ENCODE measurements at places on chromosomes 16 and 17.

- DNase-seq = no peak
Observed at GRCh38 chr16:49625311-49626065, 230.4 kb downstream of the ZNF423 start.

DNA sequence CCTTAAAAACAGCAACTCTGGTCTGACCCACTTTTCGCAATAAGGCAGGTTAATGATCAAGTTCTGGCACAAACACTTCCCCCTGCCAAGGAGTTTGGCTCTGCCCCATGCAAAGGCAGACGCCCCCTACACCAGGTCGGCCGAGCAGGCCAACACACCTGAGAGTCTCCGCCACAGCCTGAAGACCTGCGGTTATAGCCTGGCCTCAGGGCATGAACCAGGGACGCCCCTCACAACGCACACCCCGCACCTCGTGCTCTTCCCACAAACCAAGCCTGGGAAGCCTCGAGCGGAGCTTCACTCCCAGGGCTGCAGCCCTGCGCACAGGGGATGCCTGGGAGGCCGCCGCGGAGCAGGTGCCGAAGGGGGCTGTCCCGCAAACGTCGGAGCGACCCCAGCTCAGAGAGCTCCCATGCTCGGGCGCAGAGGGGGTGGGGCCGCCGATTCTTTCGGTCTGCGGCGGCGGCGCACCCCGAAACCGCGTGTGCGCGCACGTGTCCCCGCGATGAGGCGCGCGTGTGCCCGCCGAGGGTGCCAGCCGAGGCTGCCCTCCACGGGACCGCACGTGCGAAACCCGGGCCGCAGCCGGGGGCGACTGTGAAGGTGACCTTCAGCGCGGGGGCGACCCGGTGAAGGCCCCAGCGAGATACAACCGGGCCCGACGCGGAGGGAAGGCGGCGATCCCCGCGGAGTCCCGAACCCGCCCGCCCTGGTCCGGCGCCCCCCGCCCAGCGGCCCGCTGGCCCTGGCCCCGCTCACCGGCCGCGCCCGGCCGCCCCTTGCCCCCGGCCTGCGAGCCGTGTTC, 559 bp downstream of the CLUH start:
- peak; percentile 33 for DNase-seq

GRCh38 chr16:67541391-67542263, 13.0 kb downstream of the RIPOR1 start:
- no peak for DNase-seq

DNA sequence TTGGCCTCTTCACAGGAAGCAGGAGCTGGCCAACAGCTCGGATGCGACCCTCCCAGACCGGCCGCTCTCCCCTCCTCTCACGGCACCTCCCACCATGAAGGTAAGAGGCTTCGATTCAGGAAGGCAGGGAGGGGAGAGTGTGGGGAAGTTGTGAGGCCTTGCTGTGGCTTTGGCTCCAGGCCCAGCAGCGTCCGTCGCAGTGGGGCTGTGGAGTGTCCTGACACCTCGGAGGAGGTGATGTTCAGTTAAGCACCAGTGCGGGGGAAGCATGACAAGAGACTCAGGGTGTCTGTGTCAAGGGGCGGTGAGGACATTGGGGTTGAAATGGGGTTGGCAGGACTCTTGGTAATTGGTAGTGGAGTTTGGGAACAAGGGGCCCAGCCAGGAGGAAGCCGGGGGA, 109.0 kb downstream of the RAP1GAP2 start:
- no peak for DNase-seq

GRCh38 chr16:57938936-57939871, 31.7 kb downstream of the CNGB1 start:
- DNase-seq = no peak

- DNase-seq = no peak
Observed at GRCh38 chr17:14332331-14332730, 31.4 kb downstream of the HS3ST3B1 start.

DNA sequence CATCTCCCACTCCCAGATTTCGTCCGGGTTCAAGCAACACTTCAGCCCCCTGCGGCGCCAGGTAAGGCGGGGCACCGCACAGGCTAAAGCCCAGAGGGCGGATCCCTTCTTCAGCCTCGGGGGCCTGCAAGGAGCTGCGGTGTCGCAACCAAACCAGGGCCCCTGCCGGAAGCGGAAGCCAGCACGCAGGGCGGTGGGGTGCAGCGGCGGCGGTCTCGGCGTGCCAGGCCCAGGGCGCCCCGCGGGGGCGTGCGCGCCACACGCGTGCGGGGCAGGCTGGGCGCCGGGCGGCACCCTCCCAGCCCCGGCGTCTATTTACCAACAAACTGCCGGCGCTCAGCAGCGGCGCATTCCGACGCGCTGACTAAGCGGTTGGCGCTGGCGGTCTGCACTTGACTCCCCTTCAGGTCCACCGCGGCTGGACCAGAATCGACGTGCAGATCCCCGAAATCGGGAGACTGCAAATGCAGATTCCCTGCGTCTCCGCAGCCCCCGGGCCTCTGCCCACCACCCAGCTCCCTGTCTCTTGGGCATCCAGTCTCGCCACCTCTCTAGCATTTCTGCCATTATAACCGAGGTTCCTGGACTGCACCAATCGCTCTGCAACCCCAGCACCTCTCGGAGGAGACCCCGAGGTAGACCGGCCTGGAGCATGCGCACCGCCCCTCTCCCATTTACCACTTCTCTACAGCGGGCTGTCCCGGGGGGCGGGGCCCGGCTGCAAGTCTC, 421 bp upstream of the DLX4 start:
- peak; percentile 78 for DNase-seq

DNA sequence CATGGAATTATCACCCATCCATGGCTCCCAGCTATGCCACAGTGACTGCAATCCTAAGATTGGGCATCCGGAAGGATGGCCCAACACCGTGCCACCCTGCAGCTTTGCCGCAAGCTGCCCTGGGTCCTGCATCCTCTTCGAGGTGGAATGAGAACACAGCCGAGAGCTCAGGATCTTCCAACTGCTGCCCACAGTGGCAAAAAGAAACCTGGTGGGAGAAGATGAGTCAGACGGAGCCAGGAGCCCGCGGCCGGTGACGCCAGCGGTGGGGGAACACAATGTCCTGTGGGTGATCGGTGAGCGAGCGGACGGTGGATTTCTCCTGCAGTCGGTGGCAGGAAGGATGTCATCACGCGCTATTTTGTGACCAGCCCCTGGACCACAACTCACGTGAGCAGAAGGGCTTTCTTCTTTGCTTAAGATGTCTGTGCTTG, 20.1 kb downstream of the CD7 start:
- DNase-seq = peak; percentile 94

GRCh38 chr17:74522381-74523105, 8.7 kb downstream of the CD300LB start:
- no peak for DNase-seq

DNA sequence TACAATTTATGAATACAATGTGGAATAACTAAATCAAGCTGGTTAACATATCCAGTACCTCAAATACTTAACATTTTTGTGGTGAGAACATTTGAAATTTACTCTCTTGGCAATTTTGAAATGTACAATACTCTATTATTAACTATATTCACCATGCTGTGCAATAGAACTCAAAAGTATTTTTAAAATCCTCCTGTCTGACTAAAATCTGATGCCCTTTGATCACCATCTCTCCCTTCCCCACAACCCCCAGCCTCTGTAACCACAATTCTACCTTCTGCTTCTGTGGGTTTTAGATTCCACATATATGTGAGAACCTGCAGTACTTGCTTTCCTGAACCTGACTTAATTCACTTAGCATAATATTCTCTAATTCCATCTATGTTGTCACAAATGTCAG, 71.6 kb upstream of the ALOX12 start:
- DNase-seq = no peak

- no peak for DNase-seq
Observed at GRCh38 chr17:12222392-12222791, 201.7 kb downstream of the MAP2K4 start.

DNA sequence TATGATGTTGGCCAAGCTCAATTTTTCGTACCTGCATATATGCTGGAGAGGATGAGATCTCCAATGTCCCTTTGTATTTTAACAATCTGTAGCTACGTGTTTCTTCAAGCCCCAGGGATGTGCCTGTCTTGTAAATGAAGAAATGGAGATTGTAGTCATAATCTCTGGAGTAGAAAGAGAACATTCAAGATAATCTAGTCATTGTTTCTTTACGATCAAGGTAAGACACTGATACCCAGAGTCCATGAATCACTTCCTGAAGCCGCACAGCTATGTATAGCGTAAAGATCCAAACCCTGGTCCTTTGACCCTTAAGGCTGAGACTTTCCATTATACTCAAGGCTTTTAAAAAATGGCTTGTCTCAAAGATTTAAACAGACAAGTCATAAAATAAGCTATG, 205.5 kb downstream of the HS3ST3B1 start:
- DNase-seq = no peak

- peak; percentile 35 for DNase-seq
Observed at GRCh38 chr17:49910094-49910857, 58.7 kb upstream of the DLX4 start.

DNA sequence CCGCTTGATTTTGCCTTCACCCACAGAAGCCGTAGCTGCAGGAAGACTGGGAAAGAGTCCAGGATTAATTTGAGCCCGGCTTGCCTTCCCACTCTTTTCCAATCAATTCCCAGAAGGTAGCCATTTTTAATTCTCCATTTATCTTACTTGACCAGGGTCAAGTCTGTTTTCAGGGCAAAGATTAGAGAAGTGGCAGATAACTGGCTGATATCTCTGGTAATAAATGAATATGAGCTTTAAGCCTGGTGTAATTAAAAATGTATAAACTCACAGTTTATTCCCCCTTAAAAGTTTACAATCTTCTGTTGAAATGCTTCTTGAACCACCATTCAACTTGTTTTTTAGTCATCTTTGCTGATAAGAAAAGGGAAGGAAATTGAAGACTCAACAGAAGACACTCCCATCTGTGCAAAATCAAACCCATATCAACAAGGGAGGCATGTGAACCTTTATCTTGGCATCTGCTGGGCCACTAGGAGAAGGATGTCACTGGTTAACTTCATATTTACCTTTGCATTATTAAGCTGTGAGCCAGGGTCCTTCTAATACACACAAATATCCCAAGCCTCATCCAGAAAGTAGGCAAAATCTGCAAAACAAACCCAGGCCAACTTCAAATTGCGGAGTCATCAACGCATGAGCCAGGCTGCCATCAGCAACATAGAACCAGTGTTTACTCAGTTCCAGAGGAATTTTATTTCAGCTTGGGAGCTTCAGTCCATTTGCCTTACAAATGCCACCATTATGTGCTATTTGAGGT, 314.6 kb upstream of the MAF start:
- no peak for DNase-seq

DNA sequence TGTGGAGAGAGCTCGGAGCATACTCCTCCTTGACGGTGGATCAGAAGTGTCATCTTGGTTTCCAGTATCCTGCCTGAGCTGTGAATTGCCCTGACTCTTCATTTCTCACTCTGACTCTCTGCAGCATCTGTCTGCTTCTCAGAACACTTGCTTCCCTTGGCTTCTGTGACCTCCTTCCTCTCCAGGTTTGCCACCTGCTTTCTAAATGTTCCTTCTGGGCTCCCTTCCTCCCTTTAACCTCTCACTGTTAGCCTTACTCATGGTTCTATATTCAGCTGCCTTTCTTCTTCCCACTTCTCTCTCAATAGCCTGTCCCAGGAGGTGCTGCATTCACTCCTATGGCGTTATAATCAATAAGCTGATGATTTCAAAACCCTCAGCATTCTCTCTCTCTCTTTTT, 11.2 kb upstream of the PRKAR1A start:
- DNase-seq = no peak

DNA sequence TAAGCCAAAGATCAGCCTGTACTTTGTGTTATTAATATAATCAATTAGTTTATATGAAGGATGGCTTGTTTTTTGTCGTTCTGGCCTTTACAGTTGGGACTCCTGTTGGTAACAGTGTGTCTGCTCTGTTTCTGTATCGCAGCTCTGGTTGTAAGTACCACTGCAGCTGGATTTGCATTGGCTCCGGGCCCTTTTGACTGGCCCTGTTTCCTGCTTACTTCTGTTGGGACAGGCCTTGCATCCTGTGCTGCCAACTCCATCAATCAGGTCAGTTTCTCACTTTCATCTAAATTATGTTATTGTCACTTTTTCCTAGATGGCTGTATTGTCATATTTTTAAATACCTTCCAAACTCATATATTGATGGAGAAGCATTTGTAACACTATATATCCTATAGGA, 32.7 kb downstream of the COX10 start:
- DNase-seq = no peak

DNA sequence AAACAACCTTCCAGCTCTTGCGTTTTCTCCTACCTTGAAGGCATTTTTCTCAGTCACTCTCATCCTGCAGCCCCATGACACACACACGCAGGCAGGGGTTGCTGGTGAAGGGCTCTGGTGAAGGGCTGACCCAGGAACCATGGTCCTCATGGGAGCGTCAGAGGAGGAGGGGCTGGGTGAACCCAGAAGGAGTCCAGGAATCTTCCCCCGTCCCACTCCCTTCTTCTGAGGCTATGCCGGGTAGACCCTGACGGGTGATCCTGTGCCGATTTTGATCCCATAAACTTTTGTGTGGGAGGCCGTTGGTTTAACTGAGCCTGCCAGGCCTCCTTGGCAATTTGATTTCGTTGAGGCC, 278.4 kb upstream of the FOXF1 start:
- no peak for DNase-seq

- no peak for DNase-seq
Observed at GRCh38 chr16:7638306-7638705, 305.7 kb downstream of the RBFOX1 start.

GRCh38 chr17:55289106-55289446, 24.3 kb downstream of the HLF start:
- no peak for DNase-seq

- no peak for DNase-seq
Observed at GRCh38 chr16:80065541-80065940, 465.0 kb upstream of the MAF start.

GRCh38 chr17:12070561-12070960, 49.9 kb downstream of the MAP2K4 start:
- no peak for DNase-seq

DNA sequence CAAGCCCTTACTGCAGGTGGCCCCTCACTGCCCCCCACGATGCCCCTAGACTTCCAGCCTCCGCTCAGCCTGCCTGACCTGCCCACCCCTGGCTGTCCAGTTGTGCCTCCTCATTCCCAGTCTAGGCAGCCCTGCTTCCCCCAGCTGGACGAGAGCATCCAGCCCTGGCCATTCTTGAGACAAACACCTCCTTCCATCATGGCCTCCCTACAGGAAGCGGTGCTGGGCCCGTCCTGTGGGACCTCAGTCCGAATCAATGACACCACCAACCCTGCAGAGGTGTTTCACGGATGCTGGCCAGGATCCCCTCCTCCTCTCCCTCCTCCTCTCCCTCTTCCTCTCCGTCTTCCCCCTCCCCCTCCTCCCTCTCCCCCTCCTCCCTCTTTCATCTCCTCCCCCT, 28.3 kb downstream of the CCDC40 start:
- DNase-seq = no peak

GRCh38 chr16:6258056-6258455, 1074.6 kb upstream of the RBFOX1 start:
- DNase-seq = no peak

Measured in stimulated activated CD4-positive, alpha-beta T cell treated with anti-CD3 and anti-CD28 coated beads, Interleukin-1b, Interleukin-23, amount 100 ng/mL, for 48 hours (primary cell).